Stimulated activated CD8-positive, alpha-beta memory T cell treated with anti-CD3 and anti-CD28 coated beads, Interleukin-7, amount 100 ng/mL, for 1 hour (primary cell): ENCODE measurements at places on chromosomes 6 and 20.
A peak's percentile ranks its signal among the peaks of the same experiment; 100 is the strongest.

DNA sequence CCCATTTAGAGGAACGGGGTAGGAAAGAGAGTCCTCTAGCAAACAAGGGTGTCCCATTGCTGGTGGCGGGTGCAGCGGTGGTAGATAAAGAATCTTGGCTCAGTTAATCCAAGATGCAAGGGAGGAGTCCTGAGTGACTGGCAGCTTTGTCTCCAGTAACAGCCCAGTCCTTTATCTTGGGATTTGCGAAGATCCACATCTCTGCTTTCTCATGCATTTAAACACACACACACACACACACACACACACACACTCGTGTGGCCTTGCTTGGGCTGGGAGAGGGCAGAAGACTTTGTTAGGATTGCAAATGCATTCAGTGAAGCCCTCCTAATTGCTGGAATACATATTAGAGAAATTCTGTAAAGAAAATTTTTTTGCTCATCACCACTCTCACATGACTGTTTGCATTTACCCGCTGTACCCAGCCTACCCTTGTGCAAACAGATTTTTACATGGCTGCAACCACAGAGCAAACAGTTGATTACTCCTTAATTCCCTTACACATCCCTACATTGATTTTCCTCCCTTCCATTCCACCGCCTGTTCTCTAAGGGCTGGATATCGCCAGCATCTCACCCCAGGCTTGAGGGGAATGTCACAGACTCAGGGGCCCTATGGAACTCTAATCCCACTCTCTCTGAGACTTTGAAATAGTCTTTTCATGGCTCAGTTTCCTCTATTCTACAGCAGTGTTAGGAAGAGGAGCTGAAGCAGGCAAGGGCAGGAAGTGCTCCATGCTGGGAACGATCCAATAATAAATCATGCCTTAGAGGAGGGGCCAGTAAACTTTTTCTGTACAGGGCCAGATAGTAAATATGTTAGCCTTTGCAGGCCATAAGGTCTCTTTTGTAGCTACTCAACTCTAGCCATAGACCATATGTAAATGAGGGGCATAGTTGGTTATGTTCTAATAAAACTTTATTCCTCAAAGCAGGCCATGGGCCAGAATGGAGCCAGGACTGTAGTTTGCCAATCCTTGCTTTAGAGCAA is 3.5 kb downstream of the C6orf132 start:
- no peak for DNase-seq

GRCh38 chr6:47360388-47360787 is 50.7 kb upstream of the TNFRSF21 start:
- no peak for DNase-seq

DNA sequence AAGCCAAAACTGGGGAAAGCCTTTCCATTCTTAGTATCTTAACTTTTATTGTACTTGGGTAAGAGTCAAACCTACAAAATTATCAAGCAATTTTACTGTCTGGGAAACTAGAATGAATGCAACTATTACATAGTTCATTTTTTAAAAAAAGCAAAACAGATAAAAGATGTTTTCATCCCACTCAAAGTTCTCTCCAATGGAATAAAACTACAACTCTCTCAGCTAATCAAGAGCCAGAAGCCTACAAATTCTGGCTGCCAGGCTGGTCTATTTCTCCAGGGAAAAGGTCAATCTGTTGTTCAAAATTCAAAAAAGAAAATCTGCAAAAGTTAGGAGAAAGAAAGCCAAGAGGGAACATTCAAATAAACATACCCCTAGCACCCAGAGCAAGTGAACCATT is 56.2 kb downstream of the COL12A1 start:
- no peak for DNase-seq

- DNase-seq = no peak
Measured at GRCh38 chr20:914727-915498, 1.2 kb downstream of the ANGPT4 start.

DNA sequence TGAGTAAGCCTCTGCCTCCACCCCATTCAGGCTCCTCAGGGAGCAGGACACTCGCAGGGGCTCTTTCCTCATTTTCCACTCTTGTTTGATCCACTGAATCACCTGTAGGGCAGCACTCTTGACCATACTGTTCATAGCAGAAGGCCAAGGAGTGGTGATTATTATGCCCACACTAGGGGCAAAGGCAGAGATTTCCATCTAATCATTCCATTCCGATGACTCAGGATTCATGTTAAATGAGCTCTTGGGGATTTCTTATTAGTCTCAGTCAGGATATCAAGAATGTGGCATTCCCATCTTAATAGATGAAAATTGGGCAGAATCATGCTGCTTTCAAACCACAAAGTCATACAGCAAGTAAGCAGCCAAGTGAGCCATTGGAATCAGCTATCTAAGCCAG is 101.9 kb upstream of the MOCS1 start:
- DNase-seq = no peak

- no peak for DNase-seq
Measured at GRCh38 chr20:63028461-63028921, 21.7 kb upstream of the BHLHE23 start.

GRCh38 chr6:139173822-139174221 is 38.9 kb downstream of the HECA start:
- DNase-seq = no peak

- no peak for DNase-seq
Measured at GRCh38 chr6:90107771-90108282, 188.8 kb downstream of the BACH2 start.

DNA sequence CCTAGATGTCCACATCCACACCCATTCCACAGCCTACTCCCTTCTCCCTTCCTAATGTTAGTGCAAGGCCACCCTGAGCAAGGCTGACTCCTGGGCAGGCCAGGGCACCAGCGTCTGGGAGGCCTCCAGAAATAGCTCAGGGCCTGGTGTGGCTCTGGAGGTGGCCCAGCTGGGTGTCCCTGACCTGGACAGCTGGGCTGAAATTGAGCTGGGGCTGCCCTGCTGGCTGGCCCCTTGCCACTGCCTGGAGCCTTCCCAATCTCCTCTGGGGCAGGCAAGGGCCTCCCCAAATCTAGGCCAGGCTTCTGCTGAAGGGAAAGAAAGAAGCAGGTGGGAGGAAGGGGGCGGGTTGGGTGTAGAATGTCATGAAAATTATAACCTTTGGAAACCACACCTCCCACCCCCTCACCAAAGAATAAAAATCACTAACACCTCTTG is 2.1 kb downstream of the FAM110A start:
- no peak for DNase-seq

DNA sequence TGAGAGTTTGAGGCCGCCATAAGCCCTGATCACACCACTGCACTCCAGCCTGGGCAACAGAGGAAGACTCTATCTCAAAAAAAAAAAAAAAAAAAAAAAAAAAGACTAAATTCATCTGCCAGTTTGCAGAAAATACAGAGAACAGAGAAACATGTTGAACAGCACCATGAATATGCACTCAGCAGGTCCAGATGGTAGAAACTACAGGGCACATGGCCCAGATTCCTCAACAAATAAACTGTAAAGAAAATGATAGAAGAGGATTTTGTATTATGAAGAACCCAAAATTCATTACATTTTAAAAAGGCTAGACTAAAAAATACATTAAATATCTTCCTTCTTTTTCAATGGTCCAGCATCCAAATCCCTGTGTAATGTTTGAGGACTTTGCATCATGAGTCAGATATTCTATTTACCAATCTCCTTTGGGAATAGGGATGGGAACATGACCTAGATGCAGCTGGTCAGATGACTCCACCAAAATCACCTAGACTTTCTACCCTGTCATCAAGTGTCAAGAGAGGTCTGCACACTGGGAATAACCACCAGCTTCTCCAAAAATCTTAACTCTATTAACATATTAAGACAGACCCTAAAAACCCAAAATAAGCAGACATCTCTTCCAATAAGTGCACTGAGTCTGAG is 189.1 kb upstream of the TCF21 start:
- DNase-seq = no peak

DNA sequence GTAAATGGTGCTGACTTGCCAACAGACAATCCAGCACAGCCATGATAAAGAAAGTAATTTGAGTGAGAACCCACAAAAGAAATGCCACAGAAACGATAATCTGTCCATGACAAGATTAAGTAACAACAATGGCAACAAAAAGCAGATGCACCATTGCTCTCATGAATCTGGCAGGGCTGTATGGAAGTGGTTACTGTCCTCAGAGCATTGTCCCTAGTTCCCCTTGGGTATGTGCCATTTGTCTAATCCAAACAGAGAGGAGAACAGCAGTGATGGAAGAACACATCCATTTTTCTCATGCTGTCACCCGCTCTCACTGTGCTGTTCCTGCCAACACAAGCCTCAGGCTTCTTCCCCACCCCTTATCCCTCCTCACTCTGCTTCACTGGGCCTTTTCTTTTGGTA is 65.8 kb downstream of the REV3L start:
- DNase-seq = no peak

DNA sequence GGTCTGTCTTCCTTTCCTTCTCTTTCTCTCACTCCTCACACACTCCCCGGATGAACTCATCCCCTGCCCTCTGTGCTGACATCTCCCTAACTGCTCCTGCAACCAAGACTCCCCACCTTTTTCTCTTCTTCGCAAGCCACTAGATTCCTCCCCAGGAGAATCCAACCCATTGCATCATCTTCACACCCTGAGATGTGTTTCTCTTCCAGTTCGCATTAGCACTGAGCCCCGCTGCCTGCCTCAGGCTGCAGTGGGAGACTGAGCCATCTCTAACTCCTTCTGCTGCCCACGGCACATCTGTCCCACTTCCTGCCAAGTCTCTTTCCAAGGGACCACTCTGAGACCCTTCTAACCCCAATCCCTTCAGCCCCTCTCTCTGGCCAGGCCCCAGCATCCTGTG is 67.2 kb upstream of the NNAT start:
- DNase-seq = no peak

DNA sequence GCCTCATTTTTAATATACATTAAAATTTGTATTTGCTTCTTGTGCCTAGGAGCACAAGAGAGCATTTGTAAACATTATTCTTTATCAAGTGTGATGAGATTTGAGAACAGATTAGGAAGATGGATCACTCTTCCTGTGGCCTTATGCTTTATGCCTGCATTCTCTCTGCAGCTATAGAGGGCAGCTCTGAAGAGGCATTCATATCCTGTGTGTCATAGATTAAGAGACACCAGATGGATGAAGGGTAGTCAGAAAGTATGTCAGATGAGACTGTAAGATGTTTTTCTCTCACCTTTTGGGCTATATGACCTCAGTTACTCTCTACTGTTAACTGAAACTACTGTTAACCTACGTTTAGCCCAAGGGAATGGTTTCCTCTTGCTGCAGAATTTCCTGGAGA is 61.4 kb downstream of the DNAH8 start:
- DNase-seq = no peak

DNA sequence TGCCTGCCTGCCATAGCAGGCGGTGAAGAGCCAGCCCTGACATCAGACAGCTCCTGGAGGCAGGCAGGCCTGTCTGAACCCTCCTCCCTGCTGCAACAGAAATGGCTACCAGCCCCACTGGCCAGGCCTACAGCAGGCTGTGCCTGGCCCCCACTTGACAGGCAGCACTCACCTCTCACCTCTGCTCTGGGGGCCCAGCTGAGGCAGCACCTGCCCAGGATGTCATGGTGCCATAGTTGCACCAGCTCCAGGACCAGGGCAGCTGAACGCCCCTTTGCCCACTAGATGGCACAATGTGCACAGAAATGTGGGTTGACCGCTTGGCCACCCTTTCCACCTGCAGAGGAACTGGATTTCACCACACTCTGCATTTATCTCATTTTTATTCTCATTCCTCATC is 30.6 kb downstream of the MRPL14 start:
- peak; percentile 40 for DNase-seq

DNA sequence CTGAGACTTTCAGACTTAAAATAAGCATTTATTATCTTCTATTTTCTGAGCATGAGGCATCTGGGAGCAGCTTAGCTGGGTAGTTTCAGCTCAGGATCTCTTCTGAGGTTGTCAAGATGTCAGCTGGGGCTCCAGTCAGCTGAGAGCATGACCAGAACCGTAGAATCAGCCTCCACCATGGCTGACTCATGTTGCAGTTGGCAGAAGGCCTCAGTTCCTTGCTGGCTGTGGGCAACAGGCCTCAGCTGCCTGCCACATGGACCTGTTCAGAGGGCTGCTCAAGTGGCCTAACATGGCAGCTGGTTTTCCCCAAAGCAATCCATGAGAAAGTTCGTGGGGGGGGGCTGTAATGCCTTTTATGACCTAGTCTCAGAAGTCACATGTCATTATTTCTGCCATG is 142.3 kb downstream of the LY86 start:
- no peak for DNase-seq

DNA sequence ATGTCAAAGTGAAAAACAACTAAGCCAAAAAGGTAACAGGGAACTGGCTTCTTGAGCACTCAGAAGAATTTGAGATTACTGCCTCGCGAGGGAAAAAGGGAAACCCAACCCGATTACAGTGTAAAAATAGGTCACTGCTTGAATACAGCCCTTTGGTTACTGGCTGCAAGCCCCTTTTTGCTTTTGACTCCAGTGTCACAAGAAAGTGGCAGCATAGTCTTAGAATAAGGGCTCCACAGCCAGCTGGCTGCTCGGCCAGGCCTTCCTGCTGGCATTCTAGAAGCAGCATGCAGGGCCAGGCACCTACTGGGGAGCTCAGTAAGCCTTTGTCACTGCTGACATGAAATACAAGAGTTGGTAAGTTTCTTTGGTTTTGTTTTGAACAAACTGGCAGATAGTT is 83.0 kb downstream of the ZHX3 start:
- DNase-seq = no peak

- DNase-seq = no peak
Measured at GRCh38 chr20:56249244-56249955, 868 bp downstream of the MC3R start.

- DNase-seq = no peak
Measured at GRCh38 chr6:88569959-88570358, 393.5 kb downstream of the RNGTT start.

DNA sequence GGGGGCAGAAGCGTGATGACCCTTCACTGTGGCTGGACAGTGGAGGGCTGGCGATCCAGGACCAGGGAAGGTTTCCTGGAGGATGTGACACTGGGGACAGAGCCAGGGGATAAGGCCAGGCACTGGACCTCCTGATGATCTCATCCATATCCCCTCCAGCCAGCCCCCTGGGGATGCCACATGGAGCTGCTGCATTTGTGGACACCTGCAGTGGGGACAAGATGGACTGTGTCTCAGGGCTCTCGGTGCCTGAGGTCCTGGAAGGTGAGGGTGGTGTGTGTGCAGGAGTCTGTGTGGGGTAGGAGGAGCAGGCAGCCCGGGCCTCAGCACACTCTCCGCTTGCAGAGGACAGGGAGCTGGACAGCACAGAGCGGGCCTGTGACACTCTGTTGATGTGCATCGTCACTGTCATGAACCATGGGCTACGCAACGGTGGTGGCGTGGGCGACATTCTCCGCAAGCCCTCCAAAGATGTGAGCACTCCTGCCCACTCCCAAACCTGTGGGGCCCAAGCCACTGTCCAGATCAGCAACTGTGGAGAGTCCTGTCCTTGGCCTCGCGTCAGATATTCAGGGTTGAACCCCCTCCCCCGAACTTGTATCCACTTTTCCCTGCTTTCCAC is 19.9 kb downstream of the UQCC2 start:
- DNase-seq = no peak

DNA sequence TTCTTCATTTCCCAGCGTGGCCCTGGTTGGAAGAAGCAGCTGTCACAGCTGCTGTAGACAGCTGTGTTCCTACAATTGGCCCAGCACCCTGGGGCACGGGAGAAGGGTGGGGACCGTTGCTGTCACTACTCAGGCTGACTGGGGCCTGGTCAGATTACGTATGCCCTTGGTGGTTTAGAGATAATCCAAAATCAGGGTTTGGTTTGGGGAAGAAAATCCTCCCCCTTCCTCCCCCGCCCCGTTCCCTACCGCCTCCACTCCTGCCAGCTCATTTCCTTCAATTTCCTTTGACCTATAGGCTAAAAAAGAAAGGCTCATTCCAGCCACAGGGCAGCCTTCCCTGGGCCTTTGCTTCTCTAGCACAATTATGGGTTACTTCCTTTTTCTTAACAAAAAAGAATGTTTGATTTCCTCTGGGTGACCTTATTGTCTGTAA is 292.7 kb downstream of the ESR1 start:
- no peak for DNase-seq
